NCI-H1694 (cell line): ENCODE measurements at places on chromosomes 4 and X.

- DNase-seq = no peak
Measured at GRCh38 chr4:133812236-133812635, 389.4 kb downstream of the PABPC4L start.

DNA sequence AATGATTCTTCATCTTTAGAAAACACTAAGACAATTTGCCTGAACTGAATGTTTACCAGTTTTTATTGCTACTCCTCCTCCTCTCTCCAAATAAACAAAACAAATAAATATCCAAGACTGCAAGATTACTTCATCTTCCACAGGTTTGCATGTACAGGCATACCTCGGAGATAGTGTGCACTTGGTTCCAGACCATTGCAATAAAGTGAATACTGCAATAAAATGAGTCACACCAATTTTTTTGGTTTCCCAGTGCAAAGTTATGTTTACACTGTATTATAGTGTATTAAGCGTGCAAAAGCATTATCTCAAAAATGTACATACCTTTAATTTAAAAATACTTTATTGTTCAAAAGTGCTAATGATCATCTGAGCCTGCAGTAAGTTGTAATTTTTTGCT, 53.3 kb downstream of the FBXL5 start:
- no peak for DNase-seq

GRCh38 chr4:70713453-70714078, 8.2 kb upstream of the RUFY3 start:
- DNase-seq = no peak

DNA sequence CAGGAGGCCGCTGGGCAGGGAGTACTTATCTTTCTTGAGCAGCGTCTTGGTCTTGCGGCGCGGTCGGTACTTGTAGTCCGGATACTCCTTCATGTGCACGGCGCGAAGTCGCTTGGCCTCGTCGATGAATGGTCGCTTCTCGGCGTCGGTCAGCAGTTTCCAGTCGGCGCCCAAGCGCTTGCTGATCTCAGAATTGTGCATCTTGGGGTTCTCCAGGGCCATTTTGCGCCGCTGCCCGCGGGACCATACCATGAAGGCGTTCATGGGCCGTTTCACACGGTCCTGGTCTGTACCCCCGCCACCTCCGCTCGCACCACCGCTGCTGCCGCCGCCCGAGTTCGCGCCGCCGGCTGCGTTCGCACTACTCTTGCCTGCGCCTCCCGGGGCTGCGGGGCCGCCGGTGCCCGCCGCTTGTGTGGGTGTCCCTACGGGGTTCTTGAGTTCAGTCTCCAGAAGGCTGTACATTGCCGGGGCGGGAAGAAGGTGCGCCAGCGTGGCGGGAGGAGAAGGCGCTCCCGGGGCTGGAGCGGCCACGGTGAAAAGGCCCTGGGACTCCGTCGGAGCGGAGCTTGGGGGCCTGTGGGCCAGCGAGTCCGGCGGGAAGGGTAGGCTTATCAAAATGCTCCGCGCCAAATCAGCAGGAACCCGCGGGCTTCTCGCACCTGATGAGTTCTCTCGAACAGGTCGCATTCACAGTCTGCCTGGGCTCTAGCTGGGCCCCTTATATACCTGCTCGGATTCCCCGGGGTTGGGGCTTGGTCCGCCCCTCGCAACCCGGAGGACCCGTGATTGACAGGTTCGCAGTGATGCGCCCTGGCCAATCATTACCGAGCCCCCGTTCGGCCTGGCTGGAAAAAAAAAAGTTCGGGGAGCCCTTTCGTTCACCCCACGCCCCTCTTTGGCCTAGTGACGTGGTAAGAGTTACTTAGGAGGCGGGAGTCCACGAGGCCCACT, at the start of gene SOX3:
Gene SOX3 (minus strand): TSS at position 699 of the 954 bp plus-strand sequence. CDS start 9 bp downstream, at position 690.
- no peak for DNase-seq

- DNase-seq = no peak
Measured at GRCh38 chrX:130523460-130524394, 121.9 kb downstream of the RBMX2 start.

DNA sequence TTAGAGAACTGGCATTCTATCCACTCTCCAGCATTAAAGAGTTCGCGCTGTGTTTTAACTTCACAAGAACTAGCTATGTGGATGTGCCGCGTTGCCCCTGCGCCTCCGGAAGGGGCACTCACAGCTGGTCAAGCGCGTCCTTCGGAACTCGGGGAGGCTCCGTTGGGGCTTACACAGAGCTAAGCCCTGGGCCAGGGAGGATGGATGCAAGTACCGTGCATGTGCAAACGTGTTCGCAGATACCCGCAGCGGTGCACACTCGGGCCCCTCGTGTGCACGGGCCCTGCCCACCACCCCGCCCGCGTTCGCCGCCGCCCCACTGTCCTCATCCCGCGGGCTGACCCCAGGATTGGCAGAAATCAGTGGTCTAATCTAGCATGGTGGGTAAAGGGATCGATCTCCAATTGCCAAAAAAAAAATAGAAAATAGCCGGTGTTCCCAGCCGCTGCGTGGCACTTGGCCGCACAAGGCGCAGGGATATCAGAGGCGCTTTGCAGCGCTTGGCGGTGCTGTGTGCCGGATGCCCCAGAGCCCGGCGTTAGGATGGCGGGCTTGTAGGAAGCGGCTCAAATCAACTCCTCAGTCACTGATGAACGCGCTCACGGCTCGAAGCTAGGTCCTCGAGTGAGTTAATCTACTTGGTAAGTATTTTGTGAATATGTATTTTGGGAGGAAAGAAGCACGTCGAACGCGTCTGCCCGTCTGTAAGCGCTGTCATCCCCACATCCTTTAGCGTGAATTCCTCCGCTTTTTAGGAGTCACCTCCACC, 989 bp upstream of the PCDH10 start:
- no peak for DNase-seq

DNA sequence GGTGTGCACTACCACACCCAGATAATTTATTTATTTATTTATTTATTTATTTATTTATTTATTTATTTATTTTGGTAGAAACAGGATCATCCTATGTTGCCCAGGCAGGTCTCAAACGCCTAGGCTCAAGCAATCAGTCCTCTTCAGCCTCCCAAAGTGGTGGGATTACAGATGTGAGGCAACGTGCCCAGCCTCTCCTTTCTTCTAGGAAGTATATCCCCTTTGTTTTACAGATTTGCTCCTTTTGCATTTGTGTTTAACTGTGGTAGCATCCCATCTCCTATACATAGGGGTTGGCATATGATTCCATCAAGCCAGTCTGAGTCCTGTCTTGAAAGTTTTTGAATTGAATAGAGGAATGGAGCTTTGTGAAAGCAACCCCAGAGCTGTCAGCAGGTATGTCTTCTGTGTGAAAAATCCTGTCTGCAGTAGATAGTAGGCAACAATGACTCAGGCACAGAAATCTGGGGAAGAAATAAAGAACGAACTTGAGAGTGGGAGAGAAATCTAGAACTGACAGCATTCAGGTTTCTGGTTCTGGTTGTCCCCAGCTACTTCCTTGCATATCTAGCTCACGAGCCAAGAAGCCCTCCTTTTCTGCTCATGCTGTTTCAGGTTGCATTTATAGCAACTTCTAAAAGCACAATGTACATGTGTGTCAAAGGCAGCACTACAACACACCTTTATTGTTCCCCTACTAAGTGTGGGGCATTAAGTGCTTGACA, 113.7 kb upstream of the LSM6 start:
- no peak for DNase-seq

- no peak for DNase-seq
Measured at GRCh38 chr4:168908093-168908492, 102.0 kb downstream of the CBR4 start.

DNA sequence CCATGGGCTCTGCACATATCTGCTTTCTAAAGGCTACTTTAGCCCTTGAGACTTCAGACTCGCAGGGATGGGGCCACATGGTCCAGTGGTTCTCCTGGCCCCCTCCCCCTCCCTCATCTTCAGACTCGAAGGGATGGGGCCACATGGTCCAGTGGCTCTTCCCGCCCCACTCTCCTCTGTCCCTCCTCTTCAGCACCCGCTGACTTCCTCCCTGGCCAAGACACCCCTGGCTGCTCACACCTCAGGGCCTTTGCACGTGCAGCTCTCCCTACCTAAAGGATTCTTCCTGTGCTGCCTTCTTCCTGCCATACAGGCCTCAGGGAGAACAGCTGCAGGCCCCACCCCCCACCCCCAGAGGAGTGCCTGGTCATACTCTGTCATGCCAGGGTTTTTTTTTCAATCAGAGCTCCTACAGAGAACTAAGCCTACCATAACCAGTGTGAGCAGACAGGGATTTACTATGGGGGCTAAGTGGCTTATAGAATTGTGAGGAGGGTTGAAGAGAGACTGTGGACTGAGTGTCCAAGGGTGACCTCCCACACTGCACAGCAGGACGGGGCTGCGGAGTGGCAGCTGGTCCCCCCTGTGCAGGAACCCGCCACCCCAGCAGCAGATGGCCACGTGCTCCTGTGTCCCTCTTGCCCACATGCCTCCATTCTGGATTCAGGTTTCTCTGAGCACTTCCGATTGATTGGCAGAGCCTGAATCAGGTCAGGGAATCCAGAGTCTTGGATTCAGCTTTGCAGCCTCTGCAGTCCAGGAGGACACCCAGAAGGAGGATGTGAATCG, 6.1 kb upstream of the SPON2 start:
- no peak for DNase-seq

- no peak for DNase-seq
Measured at GRCh38 chrX:69070949-69071650, 94.2 kb downstream of the PJA1 start.

DNA sequence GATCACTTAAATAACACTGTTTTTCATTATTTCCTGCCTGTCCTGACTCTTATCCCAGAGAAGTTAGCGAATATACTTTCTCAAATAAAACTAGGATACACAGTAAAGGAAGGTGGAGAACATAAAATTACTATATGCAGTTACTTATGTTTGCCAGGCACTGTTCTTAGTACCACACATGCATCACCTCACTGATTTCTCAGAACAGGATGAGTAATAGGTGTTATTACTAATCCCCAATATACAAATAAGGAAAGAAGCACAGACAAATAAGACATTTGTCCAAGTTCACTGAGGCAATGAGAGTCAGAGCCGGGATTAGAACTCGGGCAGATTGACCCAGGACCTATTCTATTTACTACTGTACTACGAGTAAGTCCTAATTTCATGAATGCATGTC, 91.7 kb downstream of the CORIN start:
- no peak for DNase-seq

DNA sequence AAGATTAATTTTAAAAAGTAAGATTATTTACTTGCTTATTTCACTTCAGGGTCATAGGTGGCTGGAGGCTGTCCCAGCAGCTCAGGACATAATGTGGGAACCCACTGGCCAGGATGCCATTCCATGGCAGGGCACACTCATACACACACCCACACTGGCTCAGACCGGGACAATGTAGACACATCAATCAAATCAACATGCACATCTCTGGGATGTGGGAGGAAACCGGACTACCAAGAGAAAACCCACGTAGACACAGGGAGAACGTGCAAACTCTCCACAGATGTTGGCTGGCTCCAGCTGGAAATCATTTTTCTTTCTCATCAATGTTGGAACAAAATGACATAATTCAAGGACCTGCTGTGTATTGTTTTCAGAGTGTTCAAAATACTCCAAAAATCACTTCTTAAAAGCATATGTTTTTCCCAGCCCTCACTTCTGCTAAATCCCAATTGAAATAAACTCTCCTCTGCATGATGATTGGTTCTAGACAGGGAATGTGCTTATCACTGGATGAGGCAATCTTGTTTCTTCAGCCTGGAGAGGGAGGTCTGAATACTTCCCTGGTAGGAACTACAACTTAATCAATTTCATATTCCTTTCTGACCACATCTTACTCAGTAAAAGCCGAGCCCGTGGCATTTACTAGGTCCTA, 18.6 kb upstream of the CPE start:
- DNase-seq = no peak
